Left kidney (tissue), 8 donors: ENCODE measurements at places on chromosomes 2 and 18. TPM values are rescaled to one million over a fixed set of nuclear protein-coding genes. Genes with fewer than 3 reads are reported as not detected.

DNA sequence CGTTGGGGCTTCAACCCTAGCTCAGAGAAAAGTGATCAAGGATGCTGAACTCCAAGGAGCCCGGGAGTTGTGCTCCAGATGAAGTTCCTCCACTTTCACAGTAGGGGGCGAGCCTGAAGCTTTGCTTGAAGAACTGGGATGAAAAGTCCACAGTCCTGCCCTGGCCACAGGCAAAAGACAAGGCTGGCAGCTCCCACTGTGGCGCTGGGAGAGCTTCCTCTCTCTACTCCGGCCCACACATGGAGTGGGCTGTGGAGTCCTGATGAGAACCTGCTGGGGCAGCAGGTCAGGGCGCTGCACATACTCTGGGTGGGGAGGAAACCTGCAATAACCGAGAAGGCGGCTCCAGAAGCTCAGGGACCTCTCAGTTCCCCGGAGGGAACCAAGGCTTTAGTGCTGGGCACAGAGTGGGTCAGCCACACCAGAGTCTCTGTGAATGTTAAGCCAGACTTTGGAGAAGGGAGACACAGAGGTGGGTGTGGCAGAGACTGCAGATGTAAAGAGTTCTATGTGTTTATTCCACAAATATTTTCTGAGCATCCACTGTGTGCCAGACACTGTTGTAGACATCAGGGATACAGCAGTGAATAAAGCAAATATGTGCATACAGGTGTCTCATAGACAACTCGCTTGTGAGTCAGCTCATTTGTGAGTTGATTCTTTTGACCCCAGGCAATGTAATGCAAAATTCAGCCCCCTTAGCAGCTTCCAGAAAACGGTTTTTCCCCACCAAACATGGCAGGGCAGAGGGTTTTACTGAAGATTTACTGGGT is 48.0 kb upstream of the MRPL33 start:
- DNase-seq, result no peak

DNA sequence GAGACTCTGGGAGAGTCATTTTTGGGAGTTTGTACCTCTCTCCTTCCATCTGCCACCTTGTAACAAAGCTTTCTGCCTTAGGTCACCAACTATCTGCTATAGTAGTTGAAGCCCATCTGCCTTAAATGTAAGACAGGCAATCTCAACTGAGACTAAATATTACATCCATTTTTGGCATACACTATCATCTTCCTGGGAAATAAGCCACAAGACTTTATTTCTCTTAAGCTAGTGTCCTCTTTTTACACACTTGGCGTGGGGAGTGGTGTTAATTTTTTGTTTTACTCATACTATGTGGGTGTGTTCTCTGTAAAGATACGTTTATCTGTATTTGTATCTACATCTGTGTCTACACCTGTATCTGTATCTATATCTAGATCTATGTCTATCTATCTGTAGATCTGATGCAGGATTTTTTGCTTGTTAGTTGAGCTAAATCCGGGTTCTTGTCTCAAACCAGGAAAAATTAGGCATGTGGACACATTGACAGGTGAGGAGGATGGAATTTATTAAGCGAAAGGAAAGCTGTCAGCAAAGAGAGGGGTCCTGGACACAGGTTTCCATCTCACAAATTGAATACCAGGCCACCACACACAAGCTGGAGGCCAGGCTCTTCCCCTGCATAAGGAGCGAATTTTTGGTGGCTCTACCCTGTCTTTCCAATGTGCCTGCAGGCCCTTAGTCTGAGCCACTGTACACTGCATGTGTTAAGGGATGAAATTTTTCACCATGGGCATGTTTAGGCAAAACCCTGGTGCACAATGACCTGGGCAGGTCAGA is 64.8 kb upstream of the RND3 start:
- DNase-seq, result no peak

DNA sequence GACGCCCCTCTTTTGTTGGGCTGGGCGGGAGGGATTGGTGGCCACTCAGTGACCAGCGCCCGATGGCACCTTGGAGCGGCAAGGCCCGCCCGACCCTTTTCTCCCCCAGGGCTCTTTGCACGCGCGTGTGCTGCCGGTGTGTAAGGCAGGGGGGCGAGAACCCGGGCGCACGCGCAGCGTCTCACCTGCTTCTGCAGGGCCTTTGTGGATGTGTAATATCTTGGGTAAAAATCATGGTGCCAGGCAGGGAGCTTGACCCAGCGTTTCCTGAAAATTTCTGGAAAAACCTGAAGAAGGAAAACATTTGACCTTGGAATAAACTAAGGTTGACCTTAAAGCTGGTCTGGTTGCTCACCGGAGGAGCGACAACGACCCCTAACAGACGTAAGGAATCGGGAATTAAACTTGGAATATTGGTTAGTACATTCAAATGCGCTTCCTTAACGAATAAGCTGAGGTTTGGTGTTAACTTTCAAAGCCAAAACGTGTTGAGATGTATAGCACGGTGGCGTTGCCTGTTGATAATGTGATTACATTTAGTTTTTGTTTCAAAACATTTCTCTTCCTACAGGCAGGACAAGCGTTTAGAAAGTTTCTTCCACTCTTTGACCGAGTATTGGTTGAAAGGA is 438 bp downstream of the HSPE1 start:
- DNase-seq, result peak; percentile 39

DNA sequence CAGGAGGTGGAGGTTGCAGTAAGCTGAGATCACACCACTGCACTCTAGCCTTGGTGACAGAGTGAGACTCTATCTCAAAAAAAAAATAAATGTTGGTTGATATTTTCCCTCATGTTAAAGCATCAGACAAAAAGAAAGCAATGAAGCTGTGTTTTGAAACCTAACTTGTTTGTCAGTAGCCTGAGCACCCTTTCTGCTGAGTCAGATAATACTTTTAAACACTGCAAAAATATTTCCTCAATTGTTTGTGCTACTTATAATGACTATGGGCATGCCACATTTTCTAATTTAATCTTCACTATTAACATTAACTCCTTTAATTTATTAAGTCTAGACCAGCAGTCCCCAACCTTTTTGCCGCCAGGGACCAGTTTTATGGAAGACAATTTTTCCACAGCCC is 236.3 kb upstream of the AGAP1 start:
- DNase-seq, result no peak

PCARE gene
- polyA plus RNA-seq, result 0.43 TPM

PTPRN gene
- 0.27 TPM for polyA plus RNA-seq

TOGARAM2 gene
- 2.4 TPM for polyA plus RNA-seq

- DNase-seq, result no peak
These were observed 451.4 kb downstream of the TMX3 start for GRCh38 chr18:68263481-68263880.

DNA sequence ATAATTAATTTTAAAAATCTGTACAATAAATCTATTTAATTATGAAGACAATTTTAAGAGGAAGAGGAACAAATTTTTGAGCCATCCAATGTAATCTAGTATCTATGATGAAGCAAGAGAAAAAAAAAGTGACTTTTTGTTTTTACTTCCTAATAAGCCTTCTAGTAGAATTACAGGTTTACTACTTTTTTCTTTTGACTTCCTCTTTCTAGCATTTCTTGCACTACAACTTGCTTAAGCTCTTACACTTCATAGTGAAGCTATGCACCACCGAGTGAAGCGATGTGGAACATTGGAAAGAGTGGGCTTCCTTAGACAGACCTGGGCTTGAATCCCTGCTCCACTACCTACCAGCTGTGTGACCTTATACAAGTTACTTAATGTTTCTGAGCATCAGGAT is 2.1 kb downstream of the SERPINB2 start:
- DNase-seq, result no peak

DNA sequence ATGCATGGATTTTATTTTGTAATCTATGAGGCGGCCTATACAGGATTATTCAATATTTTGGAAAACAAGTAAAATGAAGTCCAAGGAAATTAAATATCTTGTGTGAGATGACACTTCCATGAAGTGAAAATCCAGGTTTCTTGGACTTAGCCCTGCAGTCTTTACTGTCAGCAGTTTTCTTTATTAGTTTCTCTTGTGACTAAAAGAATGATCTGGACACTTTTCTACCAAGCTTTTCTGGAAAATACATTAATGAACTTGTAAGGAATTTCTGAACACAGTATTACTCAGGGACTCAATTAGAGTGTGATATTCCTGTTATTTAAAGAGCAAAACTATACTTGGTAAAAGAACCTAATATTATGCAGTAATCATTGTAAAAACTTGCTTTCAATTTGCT is 610.4 kb upstream of the SLC8A1 start:
- no peak for DNase-seq

GRCh38 chr2:28748176-28748575 is 3.5 kb upstream of the PPP1CB start:
- DNase-seq, result no peak

DNA sequence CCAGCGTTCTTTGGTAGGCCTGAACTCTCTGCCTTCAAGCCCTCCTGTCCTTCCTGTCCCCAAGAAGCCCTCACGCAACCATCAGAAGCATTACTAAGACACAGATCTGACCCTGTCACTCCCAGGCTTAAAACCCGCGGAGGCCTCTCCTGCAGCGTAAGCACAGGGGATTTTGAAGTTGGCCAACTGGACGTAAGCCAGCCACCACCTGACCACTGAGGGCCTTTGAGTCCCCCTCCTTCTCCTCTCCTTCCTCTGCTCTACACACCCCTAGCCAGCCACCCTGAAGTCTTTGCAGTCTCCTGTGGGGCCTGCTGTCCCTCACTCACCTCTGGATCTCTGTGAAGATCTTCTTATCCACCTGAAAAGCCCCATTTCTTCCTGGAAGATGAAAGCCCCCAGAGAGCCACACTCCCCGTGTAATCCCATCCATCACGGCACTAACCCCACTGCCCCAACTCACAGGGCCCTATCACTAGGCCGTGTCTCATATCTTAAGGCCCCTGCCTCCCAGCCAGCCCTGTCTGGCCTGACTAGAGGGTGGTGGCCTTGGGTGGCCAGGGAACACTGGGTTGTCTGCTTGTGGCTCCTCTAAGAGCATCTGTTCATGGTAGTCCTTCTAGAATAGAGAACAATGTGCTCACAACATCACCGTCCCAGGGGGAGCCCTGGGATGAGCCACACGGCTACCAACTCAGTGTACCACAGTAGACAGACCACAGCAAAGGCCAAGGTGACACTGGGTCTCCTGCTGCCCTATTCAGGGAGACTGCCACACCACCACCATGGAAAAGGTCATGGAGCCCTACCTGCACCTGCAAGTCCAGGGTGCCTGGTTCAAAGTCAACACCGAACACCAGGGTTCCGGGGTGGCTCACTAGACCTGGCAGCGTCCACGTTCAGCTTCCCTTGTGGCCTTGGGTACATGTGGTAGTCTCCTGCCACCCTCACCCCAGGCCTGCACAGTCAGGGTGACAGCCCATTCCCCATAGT is 191.6 kb downstream of the ZBTB7C start:
- DNase-seq, result no peak

AGPS gene
- 50.5 TPM for polyA plus RNA-seq

HOXD3 gene
- 26.1 TPM for polyA plus RNA-seq

DNA sequence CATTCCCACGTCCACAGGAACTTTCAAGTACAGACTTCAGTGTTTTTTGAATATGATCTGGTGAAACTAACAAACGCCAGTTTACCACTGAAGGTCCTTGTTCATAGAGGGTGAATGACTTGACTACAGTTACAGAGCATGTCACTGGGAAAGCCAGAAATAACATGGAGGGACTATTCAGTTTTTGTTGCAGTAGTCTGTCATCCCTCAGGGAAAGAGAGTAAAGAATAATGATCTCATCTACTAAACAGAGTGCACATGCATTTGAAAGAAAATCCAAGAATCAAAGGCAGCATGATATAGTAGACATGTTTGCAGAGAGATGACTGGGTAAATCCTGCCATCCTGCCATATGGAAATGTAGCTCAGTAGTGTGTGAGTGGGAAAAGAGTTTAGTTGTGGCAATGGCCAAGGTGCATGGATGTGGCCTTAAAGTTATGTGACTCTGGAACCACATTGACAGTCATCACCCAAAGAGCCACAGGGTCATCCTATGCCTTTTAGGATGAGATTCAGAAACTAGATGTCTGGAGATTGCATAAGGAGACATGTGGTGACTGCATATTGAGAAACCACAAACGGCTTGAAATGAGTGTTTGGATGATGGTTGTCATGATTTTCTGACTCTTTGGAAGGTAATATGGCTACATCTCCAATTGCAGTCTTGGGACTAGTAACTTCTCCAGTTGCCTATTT is 125.3 kb upstream of the ZEB2 start:
- DNase-seq, result no peak

C2orf15 gene
- polyA plus RNA-seq, result 12.8 TPM

DNA sequence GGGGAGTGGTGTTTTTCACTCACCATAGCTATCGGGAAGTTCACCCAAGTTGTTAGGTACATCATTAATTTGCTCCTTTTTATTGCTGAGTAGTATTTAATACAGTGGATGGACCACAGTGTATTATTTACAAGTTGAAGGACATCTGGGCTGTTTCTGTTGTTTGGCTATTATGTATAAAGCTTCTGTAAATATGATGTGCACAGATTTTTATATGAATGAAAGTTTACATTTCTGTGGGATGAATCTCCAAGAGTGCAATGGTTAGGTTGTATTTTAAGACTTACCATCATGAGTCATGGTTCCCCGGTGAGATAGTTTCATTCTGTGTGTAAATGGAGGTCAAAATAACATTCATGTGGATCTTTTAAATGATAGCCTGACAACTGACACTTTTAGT is 337.4 kb downstream of the PTPRM start:
- DNase-seq, result no peak

RPL37A gene
- polyA plus RNA-seq, result 1,889 TPM

DNA sequence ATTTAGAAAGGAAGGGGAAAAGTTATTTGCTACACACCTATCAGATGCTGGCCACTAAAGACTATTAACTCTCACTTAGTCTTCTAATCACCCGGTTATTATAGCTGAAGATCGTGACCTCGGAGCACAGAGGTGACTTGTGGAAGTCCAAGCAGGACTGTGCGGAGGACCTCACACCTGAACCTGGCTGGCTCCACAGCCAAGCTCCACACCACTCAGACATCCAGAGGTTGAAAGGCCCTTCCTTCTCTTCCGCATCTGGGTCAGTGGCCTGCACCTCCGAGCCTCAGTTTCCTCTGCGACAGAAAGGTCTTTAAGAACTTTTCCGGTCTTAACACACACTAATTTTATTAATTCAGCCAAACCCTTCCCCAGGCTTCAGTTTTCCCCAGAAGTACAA is 57.9 kb downstream of the TNS1 start:
- no peak for DNase-seq

ARHGAP28 gene
- 60.3 TPM for polyA plus RNA-seq

AKAIN1 gene
- polyA plus RNA-seq, result not detected

- DNase-seq, result no peak
These were observed 990 bp upstream of the MGAT4A start for GRCh38 chr2:98731894-98732349.

DNA sequence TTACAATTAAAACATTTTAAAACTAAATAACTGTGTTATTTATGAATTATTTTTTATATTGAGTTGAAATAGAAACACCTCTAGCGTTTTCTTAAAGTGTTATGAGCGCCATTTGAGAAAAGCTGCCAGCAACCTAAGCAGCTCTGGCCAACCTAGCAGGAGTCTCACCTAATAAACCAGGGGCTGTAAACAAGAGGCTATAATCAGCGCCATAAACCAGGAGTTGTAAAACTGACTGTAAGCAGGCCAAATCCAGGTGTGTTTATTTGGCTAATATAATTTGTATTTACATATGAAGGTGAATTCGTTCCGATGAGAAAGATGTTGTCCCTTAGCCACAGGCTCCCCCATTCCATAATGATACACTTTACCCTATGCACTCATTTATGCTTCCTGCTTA is 34.7 kb downstream of the LRRTM1 start:
- no peak for DNase-seq

- DNase-seq, result no peak
These were observed 129.3 kb downstream of the LNPK start for GRCh38 chr2:175872721-175873120.

GRCh38 chr18:65661391-65661790 is 89.4 kb upstream of the CDH7 start:
- DNase-seq, result no peak
